PC-9 (cell line): ENCODE measurements at places on chromosomes 6 and 20.

DNA sequence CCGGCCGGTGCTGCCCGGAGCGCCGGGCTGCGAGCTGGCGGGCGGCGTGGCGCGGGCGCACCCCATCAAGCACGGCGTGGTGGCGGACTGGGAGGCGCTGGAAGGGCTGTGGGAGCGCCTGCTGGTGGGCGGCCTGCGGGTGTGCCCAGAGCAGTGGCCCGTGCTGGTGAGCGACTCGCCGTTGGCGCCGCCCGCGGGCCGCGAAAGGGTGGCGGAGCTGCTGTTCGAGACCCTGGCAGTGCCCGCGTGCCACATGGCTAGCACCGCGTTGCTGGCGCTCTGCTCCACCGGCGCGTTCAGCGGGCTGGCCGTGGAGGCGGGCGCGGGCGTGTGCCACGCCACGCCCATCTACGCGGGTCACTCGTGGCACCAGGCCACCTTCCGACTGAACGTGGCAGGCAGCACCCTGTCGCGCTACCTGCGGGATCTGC is 517 bp downstream of the ACTL10 start:
- H3K4me3 ChIP-seq: peak overlapping the region; percentile 62
- peaks cover 38% of the 10 kb centered on the region; the same call in 1 of the 2 replicates for H3K4me1 ChIP-seq
- H3K27ac ChIP-seq: peak overlapping the region; percentile 14
- H3K36me3 ChIP-seq: 0 out of 2 replicates have a peak, but pooled peaks cover 6% of the 10 kb centered on the region

DNA sequence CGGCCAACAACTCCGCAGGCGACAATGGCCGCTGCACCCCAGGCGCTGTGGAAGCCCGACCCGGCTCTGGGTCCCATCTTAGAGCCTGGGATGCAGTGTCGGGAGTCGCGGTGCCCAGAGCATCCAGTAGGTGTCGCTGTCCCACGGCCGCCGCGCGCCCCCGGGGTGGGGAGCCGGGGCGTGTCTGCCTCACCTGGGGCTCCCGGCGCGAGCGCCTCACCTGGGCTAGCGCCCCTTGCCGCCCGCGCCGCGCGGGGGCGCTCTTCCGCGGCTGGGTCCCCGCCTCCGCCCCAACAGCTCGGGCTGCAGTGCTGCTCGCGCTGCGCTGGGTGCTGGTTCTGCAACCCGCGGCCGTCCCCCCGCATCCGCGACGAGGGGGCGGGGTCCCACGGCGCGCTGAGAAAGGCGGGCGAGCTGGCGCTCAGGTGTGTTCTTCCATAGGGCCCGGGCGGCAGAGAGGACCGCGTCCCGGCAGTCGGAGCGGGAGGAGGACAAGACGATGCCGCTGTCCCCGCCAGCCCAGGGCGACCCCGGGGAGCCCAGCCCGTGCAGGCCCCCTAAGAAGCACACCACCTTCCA is at the start of gene CRYBG1:
TSS of gene CRYBG1 (plus strand) at position 308 of the 579 bp plus-strand sequence. CDS start at position 500, 192 bp downstream.
- H3K4me1 ChIP-seq: peaks cover 11% of the 10 kb centered on the region
- H3K36me3 ChIP-seq: no peaks in the 10 kb centered on the region
- DNase-seq: peak; percentile 94
- H3K4me3 ChIP-seq: peak within 1 kb of the TSS; percentile 86
- peak within 1 kb of the TSS; percentile 34; the same call in 1 of the 2 replicates for H3K27ac ChIP-seq

GRCh38 chr20:50799890-50800550 is 5.2 kb downstream of the BCAS4 start:
- H3K4me1 ChIP-seq: no peaks in the 10 kb centered on the region; the same call in 1 of the 2 replicates
- no peak for DNase-seq
- no peak overlapping the region for H3K27ac ChIP-seq
- H3K27me3 ChIP-seq: no peaks in the 10 kb centered on the region

DNA sequence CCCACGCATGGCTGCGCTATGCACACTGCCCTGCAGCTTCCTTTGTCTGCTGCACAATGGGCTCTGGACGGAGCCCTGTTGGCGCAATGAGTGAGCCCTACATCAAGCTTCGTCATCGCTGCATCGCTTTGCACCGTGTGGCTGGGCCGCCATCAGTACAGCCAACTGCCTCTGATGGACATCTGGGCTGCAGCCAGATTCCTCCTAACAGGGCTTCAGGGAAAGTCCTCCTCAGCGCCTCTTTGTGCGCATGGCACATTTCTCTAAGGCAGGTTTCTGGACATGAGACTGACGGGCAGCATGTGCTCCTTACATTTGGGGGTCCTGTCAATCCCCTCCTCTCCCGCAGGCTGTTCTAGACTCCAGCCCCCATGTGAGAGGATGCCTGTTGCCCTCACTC is 29.7 kb upstream of the ANGPT4 start:
- H3K4me1 ChIP-seq: no peaks in the 10 kb centered on the region
- H3K27ac ChIP-seq: no peak overlapping the region
- H3K4me3 ChIP-seq: no peak overlapping the region
- no peaks in the 10 kb centered on the region for H3K36me3 ChIP-seq
- no peak for DNase-seq

GRCh38 chr6:144159223-144159622 is 8.9 kb downstream of the STX11 start:
- no peaks in the 10 kb centered on the region for H3K27me3 ChIP-seq
- H3K27ac ChIP-seq: no peak overlapping the region
- no peaks in the 10 kb centered on the region for H3K36me3 ChIP-seq
- DNase-seq: no peak

GRCh38 chr20:37907330-37907676 is 4.4 kb downstream of the VSTM2L start:
- no peaks in the 10 kb centered on the region for H3K36me3 ChIP-seq
- H3K4me1 ChIP-seq: peaks cover 14% of the 10 kb centered on the region; the same call in 1 of the 2 replicates
- no peak overlapping the region for H3K27ac ChIP-seq
- H3K27me3 ChIP-seq: peaks cover 44% of the 10 kb centered on the region
- no peak for DNase-seq

DNA sequence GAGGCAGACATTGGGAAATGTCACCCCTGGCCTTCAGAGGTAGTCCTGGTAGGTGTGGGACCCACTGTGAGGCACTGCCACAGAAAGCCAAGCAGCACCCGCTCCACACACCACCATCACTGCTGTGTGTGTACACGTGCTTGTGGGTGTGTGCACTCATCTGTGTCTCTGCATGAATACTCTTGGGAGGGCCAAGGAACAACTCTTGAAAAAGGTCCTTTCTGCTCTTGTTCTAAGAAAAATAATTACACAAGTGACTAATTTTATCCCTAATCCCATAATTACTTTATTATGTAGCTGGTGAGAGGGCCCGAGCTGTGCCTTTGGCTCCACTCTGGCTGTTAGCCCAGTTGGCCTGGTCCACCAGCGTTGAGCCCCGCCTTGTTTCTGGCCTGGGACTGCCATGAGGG is 21.7 kb upstream of the EPB41L1 start:
- H3K4me1 ChIP-seq: peaks cover 24% of the 10 kb centered on the region
- H3K4me3 ChIP-seq: no peak overlapping the region
- no peaks in the 10 kb centered on the region for H3K36me3 ChIP-seq
- no peak overlapping the region for H3K27ac ChIP-seq

DNA sequence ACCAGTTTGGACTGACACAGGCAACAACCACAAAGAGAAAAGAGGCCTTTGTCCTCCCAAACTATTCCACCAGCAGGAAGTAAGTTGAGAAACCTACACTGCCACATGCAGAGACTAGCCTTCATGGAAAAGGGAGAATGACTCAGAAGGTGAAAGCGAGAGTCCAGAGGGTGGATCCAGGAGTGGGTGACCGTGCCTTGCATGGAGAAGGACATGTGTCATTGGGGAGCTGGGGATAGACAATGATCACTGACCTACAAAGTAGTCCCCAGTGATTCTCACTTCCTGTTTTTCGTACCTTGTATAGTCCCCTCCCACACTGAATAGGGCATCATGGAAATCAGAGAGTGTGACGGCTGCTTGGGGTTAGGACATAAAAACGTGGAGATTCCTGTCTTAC is 91.9 kb downstream of the MYLK4 start:
- no peaks in the 10 kb centered on the region for H3K4me1 ChIP-seq
- H3K4me3 ChIP-seq: no peak overlapping the region

- H3K27me3 ChIP-seq: no peaks in the 10 kb centered on the region
- peak; percentile 43 for DNase-seq
- H3K4me3 ChIP-seq: no peak overlapping the region
- no peak overlapping the region for H3K27ac ChIP-seq
- peaks cover 11% of the 10 kb centered on the region for H3K4me1 ChIP-seq
These were observed 133.7 kb downstream of the MYO6 start for GRCh38 chr6:75882734-75883133.

- no peaks in the 10 kb centered on the region for H3K27me3 ChIP-seq
- H3K4me1 ChIP-seq: no peaks in the 10 kb centered on the region
- no peak for DNase-seq
- H3K36me3 ChIP-seq: no peaks in the 10 kb centered on the region
- H3K4me3 ChIP-seq: no peak overlapping the region
- H3K27ac ChIP-seq: no peak overlapping the region
These were observed 11.2 kb upstream of the SERPINB9 start for GRCh38 chr6:2914318-2914660.

GRCh38 chr20:32507998-32508774 is 76.9 kb downstream of the NOL4L start:
- no peaks in the 10 kb centered on the region for H3K4me1 ChIP-seq
- H3K27ac ChIP-seq: no peak overlapping the region
- no peaks in the 10 kb centered on the region for H3K36me3 ChIP-seq
- DNase-seq: no peak

GRCh38 chr6:122154912-122155575 is 244.4 kb upstream of the HSF2 start:
- H3K4me3 ChIP-seq: no peak overlapping the region
- no peaks in the 10 kb centered on the region for H3K36me3 ChIP-seq
- H3K27me3 ChIP-seq: no peaks in the 10 kb centered on the region
- H3K4me1 ChIP-seq: no peaks in the 10 kb centered on the region
- DNase-seq: no peak
- H3K27ac ChIP-seq: no peak overlapping the region
